HT-29 (cell line): ENCODE measurements at places on chromosomes 5 and 9.

DNA sequence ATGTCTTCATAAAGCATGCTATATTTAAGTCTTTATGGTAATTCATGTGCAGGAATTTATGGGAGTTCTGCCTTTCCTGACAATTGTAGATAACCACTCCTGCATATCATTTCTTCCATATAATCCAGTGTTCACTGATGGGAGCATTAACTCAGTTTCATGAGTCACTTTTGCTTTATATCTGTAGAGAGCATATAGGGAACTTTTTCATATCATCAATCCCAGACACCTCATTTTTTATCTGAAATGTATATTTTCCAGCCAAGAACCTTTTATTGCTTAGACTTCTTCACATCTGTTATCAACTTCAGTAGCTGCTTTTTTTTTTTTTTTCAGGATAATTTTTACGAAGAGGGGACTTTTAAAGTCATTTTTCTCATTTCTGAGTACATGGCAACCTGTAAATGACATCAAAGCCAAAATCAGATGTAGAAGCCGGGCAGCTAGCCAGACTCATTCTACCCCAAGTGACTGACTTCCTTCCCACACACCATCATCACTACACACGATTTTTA is 41.1 kb downstream of the NFX1 start:
- DNase-seq: no peak

GRCh38 chr9:5587024-5587423 is 41.9 kb upstream of the RIC1 start:
- no peak for DNase-seq

GRCh38 chr9:124133727-124134126 is 122.2 kb downstream of the LHX2 start:
- peak; percentile 62 for DNase-seq

DNA sequence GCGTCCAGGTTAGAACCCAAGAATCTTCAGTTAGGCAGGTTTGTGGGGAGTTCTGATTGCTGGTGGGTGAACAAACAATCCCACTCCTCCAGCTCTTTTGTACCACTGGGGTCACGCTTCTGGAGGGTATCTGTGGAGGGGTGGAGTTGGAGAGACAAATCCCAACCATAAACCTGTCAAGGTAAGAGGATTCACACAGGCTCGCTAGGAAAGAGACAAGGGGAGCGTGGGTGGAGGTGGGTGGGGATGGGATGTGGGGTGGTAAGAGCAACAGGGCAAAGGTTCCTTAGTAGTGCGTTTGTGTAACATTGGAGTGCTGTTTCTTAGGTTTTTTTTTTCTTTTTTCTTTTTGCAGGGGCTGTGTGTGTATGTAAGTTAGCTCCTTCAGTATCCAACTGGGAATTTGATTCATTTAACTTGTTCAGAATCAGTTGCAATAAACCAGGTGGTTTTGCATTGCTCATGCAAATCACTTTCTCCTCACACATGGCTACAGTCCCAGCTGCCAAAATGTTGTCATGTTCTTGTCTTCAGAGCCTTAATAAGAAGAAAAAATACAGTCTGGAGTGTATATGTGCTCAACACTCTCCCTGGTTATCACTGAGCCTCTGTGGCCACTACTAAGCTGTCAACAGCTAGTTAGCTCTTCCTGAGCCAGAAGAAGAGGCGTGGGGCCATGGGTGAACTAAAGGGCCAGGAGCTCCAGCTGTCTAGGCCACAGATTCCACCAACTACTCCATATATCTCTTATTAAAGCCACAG is 164.0 kb upstream of the RAD23B start:
- DNase-seq: no peak
